ENCODE measurements at places on chromosomes 5 and 9.

- no peak for DNase-seq
These were observed 12.6 kb downstream of the PSMD5 start for GRCh38 chr9:120830151-120830550.

DNA sequence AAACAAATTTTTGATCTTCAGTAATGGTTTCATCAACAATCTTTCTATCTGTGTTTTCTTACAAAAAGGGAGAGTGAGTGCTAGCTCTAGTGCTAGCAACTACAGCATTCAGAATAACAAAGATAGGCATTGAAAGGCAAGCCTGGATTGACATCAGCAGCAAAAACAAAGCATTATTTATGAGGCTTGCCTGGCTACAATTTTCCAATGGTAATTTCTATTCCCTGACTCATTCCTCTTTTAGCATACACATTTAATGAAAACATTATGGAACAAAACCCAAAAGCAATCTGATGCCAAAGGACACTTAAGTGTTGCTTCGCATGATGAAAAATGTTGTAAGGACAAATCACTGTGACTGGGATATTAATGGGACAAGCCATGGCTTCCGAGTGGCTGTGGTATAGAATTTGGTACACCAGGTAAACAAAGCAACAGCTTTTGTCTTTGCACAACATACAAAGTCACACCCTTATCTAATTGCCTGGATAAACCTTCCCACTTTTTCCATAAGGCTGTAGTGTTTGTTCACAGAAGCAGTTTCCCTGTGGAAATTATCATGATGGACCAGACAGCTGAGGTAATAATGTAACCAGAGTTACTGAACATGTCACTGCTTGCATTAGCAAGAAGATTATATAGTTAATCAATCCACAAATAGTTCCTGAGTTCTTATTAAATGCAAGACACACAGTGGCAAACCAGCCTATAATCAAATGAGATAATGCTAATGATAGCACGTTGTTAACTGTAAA lies 179.8 kb upstream of the EDIL3 start:
- DNase-seq: no peak

DNA sequence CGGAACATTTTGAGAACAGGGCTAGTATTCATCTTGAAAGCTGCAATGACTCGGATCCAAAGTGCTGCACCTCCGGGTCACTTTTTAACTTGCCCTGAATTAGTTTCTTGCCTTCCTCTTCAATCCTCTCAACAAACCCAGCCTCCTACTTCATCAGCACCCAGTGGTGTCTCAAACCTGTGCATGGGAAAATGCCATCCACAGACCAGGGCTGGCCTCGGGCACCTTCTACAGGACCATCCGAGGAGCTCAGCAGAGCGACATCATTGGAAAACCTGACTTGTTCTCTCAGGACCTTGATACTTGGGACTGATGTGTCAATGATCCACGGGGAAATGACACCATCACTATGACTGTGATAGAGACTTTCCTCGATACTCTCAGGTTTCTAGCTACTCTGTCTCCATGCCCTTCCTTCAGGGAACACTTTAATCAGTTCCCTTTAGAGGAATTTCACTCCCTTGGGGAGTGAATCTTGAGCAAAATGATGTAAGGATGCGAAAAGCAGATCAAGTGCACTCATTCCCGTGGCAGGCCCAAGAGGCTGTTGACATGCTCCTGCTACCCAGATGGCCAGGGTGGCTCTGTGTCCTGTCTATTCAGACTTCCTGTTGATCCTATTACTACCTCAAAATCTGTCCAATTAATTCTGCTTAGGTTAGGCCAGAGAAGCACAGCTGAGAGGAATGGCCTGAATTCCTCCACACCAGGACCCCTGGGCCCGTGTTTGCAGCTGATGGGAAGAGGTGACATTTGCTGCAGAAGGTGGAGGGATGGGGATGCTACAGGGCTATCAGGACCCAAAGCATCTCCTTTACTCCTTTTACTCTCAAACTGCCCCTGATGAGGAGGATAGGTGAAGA lies 96.5 kb upstream of the SLC25A48 start:
- DNase-seq: no peak

DNA sequence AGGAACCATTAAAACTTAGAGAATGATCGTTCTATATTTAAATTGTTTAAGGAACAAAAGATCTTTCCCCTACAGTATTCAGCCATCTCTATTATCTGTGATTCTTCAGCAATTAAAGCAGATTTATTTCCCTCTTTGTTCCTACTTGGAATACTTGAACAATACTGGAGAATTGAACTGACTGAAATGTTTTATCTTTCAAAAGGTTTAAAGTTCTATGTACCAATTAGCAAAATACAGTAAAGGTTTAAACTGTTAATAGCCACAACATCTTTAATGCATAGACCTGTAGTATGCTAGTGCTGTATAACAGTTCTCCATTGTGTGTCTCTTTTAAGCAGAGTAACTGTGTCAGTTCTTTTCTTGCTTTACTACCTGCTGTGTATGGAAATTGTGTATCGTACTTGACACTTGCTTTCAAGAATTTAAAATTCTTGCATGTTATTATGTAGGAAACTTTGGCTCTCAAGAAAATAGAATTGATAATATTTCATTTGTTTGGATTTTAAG lies 54.0 kb downstream of the NDUFS4 start:
- DNase-seq: no peak

DNA sequence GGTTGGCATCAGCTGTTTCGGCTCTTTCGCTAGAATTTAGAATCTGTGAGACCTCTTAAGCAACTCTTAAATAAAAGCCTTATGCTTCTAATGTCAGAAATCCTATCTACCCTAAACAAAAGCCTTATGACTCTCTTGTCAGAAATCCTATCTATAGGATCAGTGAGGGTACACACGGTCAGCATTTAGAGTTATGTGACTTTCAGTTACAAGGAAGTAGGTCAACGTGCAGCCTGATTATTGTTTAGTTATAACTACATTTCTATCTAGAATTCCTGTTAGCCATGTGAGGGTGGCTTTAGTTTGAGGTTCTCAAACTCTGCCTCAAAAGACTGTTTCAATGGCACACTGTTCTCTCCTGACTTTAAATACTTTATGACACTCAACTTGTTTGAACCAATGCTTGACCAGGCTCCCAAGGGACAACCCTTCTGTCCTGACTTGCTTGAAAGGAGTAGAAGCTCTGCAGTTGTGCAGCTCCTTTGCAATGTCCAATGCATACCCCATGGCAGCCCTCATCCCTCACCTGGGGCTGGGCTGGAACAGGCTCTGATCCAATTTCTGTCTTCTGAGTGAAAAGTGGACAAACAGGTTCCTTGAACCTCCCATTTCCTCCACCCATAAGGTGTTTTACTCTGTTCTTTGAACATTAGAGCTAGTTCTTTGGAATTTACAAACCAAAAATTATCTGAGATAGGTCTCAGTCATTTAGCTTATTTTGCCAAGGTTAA lies 251.6 kb upstream of the PIK3R1 start:
- DNase-seq: no peak

DNA sequence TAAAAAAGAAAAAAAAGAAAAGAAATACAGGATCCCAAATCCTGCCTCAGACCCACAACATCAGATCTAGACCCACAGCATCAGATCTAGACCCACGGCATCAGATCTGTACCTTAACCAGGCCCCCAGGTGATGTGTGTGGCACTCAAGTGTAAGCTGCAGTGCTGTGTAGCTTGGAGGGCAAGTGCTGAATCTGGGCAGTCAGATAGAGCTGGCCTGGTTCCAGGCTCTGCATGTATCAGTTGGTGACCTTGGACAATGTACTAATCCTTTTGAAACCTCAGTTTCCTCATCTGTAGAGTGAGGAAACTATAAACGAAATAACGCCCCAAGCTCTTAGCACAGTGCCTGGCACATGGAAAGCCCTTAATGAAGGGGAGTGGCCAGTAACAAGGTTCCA lies 16.7 kb downstream of the COL15A1 start:
- no peak for DNase-seq

- DNase-seq: peak; percentile 42
These were observed 674 bp downstream of the C5orf15 start for GRCh38 chr5:133967698-133968203.

DNA sequence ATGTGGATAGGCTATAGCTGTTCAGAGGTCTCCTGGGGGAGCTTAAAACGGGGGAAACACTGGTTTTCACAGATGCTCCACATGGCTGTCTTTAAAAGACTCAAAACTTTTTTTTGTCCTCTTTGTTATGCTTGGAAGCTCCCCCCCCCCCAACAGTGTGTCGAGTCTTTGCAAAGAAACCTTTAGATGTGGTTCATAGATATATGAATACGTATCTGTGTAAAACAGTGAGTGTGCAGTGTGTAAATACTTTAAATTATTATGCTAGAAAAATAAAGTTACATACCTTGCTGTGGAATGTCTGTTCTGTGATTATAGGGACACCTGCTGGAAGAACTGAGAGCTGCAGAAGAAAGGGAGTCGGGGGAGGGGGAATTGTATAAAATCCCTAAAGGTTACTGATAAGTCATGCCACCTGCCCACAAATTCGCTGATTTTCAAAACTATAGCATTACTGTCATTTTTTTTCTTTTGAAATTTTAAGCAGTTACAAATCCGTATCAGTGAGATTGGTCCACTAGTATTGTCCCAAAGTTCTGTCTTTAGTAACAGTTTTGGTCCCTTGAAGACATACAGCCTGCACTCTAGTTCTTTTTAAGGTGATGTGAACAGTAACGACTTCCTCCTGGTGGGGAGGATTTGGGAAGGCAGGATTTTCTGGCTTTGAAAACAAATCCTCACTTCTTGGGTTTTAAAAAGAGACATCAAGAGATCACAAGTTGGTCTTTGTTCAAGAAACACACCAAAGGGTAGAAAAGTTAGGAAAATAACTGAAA lies 22.9 kb downstream of the RGMB start:
- DNase-seq: peak; percentile 63

Data from CD4-positive, alpha-beta T cell treated with Interleukin-21 for 1 hour (primary cell).